Small intestine (tissue), 16 donors: ENCODE measurements at places on chromosomes 2 and 18. TPM values are rescaled to one million over a fixed set of nuclear protein-coding genes. Genes with fewer than 3 reads are reported as not detected.
A peak's percentile ranks its signal among the peaks of the same experiment; 100 is the strongest.

SP140 gene
- not detected for polyA plus RNA-seq

STAT1 gene
- polyA plus RNA-seq = 51.0 TPM

DNA sequence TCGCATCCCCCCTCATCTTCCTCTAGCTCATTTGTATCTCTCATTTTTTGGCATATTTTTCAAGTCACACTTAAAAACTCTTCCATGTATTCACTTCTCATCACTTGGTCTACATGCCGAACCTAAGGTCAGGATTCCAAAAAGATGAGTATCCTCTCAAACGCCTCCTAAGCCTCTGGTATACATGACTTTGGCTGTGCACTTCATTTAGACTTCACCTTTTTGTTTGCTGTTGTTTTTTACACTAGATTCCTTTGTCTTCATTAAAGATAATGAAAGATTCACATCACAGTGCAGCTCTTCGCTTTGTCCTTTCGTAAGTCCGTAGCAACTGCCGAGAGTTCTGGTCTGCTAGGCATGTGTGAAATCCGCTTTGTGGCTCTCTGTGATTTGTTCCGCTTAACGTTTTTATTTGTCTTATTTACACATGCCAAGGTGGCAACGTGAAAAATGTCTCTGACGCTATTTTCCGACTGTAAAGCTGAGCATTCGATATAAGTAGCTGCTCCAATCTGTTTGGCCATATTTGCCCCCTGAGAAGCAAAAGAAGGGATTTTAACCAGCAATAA, 17.7 kb downstream of the RND3 start:
- DNase-seq = no peak

DNA sequence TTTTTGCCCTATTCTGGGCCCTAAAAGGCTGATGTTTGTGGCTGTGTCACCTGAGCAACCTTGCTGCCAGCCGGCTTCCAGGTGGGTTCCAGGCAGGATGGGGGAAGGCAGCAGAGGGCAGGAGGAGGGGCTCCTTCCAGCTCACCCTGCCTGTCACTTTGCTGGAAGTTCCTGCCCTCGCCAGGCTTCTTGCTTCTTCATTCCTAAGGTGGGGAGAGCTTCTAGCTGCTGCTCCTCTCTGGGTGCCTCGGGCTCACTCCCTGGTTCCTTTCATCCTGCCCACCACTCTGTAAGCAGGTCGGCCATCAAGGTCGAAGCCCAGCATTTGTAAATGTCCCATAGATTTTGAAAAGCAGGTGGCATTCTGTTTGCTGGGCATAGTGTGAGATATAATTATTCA, 249.4 kb upstream of the HS6ST1 start:
- DNase-seq = no peak

GRCh38 chr2:96148410-96149217, 3.4 kb upstream of the DUSP2 start:
- peak; percentile 80 for DNase-seq

DNA sequence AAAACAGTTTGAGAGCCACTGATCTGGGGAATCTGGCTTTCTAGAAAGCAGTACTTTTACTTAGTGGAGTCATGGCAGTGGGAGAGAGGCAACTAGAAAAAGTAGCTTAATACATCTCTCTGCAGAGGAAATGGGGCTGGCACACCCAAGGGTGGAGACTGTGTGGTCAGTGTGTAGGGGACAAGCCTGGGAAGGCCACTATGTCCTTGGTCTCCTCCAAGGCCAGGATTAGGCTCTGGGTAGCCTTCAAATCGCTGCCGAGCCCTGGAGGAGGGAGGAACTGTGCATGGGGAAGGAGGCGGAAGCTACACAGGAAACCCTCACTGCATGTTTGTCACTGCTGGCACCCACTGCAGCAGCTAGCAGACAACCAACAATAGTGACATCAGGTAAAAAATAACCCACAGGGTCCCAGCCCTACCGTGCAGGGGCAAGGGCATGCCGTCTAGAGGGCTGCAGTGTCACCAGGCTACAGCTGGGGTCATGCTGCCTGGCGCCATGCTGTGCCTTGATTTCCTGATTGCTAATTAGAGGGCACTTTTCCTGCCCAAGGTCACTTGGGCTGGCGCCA, 34.8 kb downstream of the LBH start:
- peak; percentile 35 for DNase-seq

- DNase-seq = no peak
These were observed 104.5 kb downstream of the GPD2 start for GRCh38 chr2:156540706-156541105.

GRCh38 chr2:99495115-99495860, 5.5 kb upstream of the REV1 start:
- DNase-seq = no peak

DNA sequence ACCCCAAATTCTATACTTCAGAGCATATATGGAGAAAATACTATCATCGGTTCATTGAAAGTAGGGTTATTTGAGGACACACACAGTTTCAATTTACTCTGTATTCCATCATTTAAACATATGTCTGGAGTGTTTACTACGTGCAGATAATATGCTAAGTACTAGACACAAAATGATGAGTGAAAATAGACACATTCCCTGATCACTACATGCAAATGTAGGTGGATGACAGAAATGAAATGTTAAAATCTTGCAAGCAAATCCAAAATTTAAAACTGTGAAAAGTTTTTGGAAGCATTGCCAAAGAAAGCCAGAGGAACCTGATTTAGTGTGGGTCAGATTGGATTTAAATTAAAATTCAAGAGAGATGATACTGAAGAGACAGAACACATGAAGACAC, 1106.6 kb downstream of the CBLN2 start:
- no peak for DNase-seq
